ENCODE measurements at places on chromosomes 16 and 17.

GRCh38 chr17:4789701-4789950, 862 bp downstream of the GLTPD2 start:
- no peak for DNase-seq

DNA sequence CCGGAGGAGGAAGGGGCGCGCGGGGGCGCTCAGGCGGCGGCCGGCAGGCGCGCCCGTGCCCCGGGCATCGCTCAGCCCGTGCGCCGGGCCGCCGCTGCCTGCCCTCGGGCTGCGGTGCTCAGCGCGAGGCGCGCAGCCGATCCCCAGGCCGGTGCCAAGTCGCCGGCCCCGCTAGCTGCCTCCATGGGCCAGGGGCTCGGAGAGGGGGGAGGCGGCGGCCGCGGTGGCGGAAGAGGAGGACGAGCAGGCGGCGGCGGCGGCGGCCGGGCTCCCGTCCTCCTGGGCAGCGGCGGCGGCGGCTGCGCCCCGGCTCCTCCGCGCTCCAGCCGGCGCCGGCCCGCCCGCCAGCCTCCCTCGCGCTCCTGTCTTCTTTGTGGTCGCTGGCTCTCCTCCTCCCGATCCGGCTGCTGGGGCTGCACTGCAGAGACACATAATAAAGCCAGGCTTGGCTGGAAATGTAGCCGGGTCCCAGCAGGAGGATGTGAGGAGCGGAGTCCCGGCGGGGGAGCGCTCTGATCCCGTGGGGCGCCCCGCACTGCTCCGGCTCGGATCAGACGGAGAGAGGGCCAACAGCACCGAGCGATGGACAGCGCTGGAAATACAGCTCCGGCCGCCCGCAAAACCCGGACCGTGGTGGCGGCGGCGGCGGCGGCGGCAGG, 889 bp upstream of the ZNF423 start:
- no peak for DNase-seq

GRCh38 chr16:68470461-68471150, 22.3 kb upstream of the SMPD3 start:
- no peak for DNase-seq

DNA sequence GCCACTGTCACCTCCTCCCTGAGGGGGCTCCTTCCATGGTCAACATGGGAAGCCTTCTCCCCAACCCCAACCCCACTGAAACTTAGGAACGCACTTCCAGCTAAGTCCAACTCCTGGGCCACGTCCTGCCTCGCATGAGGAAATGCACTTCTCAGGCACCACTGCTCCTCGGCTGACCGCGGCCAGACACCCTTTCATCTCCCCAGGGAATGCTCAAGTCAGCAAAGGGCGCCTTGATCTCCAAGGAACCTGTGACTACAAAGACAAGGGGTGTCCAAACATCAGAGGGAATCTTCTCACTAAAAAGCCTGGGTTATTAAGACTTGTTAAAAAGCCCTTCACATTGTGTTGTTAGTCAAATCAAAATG, 124.9 kb upstream of the HSBP1 start:
- no peak for DNase-seq

DNA sequence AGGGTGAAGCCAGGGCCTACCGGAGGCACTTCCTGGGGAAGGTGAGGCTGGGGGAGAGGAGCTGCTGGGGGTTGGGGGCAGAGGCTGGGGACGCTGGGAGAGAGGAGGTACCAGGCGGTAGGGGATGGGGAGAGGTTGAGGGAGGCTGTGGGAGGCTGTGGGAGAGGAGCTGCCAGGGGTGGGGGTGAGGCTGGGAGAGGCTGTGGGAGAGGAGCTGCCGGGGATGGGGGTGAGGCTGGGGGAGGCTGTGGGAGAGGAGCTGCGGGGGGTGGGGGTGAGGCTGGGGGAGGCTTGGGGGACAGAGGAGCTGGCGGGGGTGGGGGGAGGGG, 99.4 kb downstream of the OR1D5 start:
- DNase-seq, result no peak

DNA sequence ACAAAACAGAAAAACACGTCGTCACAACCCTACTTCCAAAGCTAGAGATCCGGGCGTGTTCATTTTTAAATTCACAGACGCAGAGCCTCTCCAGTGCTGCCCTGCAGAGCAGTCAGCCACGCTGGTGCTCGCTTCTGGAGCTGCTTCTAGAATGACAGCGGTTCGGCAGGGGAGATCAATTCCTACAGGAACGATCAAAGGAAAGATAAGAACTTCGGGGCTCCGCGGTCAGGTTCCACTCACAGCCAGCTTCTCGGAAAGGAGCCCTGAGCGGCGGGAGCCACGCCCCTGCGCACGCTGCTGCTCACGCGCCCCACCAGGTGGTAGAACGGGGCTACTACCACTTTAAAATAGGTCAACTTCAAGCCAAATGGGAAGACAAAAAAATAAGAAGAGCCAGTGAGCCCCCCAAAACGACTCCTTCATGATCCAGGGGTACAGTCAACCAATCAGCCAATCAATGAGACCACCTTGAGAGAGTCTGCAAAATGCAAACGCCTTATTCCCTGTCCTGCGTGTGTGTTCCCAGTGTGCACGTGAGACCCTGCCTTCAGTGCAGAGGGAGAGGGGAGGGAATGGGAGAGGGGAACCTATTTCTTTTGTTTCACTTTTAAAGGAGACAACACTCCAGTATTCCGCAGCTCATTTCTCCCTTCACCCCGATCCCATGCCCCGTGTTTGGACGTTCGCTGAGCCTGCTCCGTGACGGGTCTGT, 209.7 kb downstream of the RBFOX3 start:
- peak; percentile 90 for DNase-seq

DNA sequence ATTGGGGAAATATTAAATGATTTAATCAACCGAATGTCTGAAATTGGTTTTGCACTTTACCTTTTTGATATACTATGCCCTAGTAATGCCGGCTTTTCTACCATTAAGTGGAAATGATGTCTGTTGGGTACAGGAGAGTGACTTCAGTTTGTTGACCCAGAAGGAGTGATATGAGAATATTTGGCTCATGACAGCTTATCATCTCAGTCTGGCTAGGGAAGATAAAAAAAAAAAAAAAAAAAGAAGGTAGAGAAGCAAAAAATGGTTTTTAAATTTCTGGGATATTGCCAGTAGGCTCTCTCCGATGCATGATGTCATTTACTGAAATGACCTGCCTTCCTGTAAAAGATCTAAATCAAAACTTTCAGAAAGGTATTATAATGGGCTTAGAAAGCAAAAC, 69.0 kb downstream of the CNTNAP4 start:
- no peak for DNase-seq

DNA sequence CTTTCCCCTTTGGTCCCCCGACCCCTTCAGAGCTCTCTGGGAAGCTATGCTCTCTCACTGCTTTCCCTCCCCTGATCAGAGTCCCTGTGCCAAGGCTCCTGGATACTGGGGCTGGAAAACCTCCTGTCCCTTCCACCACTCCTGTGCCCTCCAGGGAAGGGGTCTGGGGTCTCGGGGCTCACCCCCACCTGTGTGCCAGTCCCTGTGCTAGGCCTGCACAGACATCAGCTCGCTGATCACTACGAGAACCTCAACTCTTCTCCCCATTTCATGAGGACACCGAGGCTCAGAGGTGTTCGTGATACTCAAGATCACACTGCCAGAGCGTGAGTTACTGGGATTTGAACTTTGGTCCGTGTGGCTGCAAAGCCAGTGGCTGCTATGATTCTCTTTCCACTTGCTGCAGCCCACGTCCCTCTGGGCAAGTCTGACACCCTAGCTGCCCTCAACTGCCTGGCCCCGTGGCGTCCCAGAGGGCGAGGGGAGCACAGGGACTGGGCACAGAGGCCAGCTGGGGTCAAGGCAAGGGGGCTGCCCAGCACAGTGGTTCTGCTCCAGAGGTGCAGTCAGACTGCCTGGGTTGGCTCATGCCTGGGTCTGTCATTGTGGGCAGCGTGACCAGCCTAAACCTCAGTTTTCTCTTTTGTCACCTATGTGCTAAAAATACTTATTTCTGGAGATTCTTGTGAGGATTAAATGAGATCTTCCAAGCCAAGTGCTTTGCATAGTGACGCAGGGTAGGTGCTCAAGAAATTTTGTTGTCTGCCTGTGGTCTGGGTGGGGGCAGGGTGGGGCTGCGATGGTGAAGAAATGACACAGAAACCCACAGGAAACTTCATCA, 43.8 kb upstream of the TOB1 start:
- peak; percentile 83 for DNase-seq

DNA sequence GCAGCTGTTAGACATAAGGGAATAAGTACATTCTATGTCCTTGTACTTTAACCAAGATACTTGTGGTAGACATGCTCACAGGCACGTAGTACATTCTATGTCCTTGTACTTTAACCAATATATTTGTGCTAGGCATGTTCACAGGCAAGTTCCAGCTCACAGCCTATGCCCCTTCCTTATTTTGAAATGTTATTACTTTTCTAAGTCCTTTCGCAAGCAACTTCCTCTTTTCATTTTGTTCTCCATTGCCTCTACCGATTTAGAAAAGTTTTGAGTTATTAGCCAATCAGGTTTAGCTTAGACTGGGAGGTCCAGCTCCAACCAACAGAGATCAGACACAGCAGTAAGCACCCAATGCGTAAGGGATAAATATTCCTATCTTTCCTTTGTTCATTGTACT, 60.1 kb upstream of the NUDT7 start:
- no peak for DNase-seq

DNA sequence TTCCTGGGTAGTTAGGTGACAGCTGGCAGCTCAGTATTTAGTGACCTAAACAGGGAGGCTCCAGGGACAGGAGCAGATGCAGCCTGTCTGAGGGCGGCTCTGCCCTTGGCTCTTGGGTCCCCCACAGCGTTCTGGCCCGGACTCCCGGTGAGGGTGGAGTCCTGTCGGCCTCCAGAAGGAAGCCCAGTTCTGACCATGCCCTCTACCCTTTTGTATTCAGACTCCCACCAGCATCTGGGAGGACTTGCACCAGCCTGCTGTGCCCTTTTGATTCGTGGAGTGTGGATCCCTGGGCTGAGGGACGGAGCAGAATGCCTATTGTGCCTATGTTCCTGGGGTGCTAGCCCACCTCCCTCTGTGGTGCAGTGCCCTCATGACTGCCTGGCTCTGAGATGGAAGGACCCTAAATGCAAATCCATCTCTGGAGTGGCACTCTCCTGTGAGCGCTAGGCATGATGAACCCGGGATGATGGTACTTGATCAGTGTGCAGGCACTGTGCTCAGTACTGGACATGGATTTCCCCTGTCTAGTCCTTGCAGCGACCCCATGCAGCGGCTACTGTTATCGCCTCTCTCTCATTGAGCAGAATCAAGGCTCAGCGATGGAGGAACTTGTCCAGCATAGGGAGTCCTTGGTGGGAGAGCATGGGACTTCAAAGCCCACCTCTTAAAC, 123.1 kb downstream of the SNX29 start:
- no peak for DNase-seq

- DNase-seq, result no peak
These were observed 133.3 kb upstream of the TMEM97 start for GRCh38 chr17:28185658-28186057.

DNA sequence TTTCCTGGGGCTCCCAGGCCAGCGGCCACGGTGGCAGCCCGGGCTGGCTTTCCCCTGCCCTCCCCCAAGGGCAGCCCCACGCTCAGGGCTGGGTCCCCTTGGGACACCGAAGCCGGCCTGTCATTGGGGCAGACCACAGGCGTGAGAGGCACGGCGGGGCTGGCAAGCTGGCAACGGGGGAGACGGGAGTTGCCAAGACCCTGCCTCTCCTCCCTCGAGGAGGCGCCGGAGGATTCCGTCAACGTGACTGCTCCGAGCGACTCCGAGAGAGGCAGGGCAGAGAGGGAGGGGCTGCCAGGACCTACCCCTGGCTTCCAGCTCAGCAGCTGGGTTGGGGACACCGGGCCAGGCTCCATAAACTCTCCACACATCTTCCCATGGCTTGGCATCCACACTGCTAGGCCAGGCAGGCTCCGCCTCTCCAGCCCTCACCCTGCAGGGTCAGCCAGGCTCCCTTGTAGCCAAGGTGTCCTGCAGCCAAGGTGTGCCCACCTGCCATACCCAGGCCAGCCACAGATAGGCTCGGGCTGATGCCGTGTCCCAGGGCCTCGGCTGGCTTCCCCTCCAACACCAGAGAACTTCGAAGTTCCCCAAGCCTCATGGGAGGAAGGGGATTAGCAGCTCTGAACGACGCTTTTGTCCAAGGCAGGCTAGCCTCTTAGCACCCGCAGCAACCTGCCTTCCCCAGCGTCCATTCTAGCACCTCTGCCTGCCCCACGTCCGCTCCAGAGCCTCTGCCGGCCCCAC, 25.5 kb downstream of the TIMM22 start:
- no peak for DNase-seq

GRCh38 chr17:64343833-64344637, 46.6 kb downstream of the PECAM1 start:
- DNase-seq, result no peak

DNA sequence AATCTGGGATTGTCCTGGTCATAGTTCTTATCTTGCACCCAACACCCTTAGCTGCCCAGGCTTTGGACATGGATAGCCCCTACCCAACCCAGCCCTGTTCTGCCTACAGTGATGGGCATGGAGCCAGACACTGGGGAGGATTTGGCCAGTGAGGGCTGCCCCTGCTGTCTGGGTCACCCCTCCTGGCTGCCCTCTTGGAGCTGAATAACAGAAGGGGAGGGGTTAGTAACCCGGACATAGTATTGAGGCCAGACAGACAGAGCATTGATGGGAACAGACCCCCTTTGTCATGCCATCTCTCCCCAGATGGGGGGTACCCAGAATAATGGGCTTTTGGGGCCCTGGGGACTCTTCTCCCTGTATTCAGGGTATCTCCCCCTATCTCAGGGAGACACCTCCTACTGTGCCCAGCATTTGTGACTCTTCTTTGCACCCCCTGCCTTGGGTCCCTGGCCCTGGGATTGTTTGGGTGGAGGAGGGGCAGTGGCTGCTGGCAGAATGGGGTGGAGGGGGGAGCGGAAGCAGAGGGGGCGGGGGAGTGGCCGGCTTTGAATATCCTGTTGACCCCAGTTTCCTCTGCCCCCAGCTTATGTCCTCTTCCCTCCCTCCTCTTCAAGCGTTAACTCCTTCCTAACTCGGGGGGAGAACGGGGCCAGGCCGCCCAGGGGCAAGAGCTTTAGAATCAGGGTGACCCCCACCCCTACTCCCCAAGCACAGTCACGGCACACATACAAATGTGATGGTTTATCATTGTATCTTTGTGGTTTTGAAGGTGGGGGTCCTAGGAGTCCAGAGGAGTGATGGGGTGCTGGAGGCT, 17.0 kb downstream of the GJD3 start:
- DNase-seq, result no peak

GRCh38 chr17:40122136-40122998, 596 bp downstream of the MSL1 start:
- peak; percentile 74 for DNase-seq

GRCh38 chr17:46071796-46072195, 72.7 kb downstream of the STH start:
- no peak for DNase-seq

DNA sequence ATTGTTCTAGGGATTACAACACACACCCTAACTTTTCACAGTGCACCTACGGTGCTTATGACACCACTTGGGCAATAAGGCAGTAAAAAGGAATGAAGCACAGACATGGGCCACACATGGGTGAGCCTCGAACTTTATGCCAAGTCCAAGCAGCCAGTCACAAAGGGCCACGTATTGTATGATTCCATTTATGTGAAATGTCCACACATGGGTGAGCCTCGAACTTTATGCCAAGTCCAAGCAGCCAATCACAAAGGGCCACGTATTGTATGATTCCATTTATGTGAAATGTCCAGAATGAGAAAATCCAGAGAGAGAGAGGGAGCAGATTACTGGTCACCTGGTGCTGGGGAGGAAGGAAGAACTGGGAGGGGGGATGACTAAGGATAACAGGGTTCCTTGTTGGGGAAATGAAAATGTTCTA, 22.2 kb downstream of the RMI2 start:
- no peak for DNase-seq

All from activated effector memory CD4-positive, alpha-beta T cell treated with anti-CD3 and anti-CD28 coated beads, Interleukin-2, amount 50 U/mL, for 16 hours (primary cell).